ENCODE measurements at places on chromosomes 5 and 9.
A peak's percentile ranks its signal among the peaks of the same experiment; 100 is the strongest.

- no peak for DNase-seq
Measured at GRCh38 chr5:96113170-96113939, 151.7 kb upstream of the ELL2 start.

DNA sequence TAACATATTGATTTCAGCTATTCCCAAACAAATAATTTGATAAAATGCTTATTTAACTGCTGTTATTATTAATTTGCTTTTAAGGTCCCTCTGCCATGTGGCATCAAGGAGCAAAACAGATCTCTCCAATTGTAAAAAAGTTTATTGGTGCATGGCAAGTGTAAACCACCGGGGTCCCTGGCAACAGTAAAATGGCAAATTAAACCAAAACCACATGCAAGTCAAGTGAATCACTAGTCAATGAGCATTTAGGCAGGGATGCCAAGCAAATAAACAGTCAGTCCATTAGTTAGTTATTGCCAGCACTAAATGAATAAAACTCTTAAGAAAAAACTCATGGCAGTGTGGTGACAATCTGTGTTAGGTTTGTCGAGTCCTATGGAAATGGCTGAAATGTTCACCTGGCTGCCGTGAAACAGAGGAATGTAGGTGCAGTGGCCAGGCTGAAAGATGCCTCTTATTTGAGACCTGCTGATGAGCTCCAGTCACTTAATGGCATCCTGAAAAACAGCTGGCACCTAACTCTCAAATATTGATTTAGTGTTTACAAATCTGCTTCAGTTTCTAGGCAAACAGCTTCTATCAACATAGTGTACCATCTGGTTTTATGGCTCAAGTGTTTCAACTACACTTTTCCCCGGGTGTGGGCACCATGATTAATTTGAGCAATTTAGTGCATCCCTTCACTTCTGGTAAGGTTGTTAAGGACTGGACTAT is 296.5 kb upstream of the ITGA1 start:
- no peak for DNase-seq

GRCh38 chr9:22204240-22204639 is 195.1 kb upstream of the CDKN2B start:
- no peak for DNase-seq

- no peak for DNase-seq
Measured at GRCh38 chr5:31221001-31221400, 27.5 kb downstream of the CDH6 start.

DNA sequence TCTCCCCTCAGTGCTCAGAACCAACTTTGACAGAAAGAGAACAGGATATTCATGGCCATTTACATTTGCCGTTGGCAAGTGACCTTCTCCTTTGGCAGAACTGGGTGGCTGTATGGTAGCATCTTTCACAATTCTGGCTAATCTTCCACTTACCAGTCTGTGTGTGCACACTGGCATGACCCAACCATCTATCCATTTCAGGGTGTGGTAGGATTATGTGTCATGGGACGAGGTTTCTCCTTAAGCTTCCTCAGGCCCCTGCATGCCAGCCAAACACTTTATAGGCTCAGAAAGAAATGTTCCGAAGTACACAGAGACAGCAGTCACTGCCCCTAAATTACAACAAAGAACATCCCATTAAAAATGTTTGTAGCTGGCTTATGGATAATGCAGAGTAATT is 497.1 kb downstream of the NFIB start:
- no peak for DNase-seq

GRCh38 chr5:145803112-145804004 is 31.8 kb downstream of the PRELID2 start:
- no peak for DNase-seq

- DNase-seq = no peak
Measured at GRCh38 chr5:53594419-53594818, 34.0 kb downstream of the NDUFS4 start.

DNA sequence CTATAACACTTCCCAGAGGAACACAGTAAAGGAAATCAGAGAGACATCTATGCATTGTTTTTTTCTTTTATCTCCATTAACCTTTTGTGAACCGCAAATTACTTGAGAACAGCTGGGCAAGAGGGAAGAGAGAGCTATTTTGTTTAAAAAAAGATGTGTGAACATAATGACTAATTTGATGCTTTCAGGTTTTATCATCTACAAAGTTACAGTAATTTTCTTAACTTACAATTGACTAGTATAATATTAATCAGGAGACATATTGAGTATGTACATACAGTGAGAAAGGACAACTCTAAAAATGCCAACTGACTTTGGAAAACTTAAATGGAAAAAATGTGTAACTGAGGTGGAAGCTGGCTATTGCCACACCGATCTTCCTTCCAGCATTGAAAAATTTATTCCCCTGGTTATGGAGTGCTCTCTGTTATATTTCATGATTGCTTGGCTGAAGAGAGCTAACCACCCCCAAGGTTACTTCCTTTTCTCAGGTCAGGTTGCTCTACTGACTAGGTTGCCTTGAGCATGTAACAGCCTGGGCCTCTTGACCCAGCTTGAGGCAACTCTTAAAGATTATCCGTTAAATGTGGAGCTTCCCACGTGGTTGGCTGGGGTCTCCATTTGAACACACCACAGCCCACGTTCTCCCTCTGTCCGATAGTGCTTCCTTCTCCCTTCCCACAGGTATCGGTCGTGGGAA is 62.6 kb upstream of the C6 start:
- no peak for DNase-seq

DNA sequence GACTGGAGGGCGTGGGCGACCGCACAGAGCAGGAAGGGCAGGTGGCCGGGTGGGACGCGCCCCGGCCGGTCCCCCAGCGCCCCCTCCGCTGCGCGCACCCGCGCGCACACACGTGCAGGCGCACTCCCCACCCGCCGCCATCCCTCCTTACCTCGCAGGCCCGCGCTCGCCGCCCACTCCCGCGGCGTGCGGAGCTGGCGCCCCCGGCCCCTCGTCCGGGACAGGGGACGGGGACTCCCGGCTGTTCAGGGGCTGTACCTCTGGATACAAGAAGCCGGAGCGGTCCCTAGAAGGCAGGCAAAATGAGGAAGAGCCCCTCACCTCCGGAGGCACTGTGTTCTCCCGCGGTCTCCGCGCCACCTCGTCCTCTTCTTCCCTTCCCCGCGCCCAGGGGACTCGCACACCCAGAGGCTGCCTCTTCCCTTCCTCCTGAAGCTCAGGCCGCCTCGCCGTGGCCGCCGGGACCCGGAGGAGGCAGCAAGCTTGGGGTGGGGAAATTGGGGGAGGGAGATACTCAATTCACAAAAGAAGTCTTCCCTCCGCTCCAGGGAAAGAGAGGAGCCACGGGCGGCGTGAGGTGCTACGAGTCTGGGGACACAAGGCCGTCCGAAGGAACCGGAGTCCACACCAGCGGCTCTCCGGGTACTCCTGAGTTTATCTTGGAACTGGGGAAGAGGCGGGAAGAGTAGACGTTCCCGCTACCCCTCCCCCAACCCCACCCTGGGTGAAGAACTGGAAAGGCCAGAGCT is 1.4 kb upstream of the GABRB2 start:
- DNase-seq = no peak

DNA sequence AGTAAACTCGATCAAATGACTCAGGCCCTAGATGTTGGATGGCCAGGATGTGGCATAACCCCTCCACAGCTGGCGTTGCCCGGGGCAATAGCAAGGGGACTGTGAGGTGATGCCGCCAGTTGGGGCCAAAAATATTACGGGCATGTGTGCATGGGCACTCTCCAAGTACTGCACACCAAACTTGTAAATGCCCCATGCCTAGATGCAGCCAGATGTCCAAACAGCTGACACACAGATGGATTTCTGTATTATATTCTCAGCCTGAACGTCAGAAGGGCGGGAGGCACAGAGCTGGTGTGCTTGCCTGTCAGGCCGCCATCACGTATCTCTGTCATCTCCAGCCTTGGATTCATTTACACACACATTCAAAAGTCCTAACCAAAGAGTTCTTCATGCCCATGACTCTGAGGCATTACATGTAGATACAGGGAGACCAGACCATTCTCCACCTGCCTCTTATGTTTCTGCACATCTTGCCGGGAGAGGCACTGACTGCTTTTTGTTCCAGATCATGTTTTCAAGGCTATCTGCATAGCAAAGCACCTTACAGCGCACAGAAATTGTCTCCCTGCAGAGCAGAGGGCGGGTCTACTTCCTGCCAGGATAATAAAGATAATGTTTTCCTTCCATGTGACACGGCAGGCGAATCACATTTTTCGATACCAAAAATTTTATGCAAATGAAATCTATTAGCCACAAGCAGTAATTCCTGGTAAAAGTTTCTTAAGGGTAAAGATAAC is 200.9 kb upstream of the ADAMTS16 start:
- DNase-seq = no peak

DNA sequence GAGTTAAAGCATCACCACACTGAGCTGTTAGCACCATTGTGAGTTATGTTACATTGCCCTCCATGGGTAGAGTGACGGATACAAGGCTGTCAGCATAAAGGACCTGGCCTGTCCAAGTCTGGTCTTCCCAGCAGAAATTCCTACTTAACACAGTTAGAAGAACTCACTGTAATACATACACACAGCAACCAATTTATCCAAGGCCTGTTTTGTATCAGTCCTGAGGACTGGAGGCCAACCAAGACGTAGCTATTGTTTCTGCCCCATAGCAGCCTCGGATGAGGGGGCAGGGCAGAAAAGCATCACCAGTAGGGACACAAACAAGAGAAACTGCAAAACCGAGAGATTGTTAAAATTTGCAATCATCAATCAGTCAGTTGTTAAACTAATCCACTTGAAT is 66.0 kb upstream of the CKMT2 start:
- no peak for DNase-seq

GRCh38 chr5:98927989-98928872 is 576 bp downstream of the CHD1 start:
- peak; percentile 23 for DNase-seq

DNA sequence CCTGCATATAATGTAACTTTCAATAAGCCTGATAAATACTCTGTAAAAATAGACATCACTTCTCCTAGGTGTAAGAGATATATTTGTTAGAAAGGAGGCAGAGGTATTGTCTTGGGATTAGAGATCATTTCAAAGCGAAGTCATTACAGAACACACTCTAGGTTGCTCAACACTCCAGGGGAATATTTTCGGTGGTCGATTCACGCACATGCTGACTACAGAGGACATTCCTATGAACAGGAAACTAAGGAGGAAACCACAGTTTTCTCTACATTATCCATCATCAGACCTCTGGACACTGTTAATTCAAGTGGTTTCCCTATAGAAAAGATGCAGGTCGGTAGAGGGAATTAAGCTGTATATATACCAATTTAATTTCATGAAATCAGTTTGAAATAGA is 370.0 kb downstream of the NDUFS4 start:
- DNase-seq = no peak

GRCh38 chr9:100084128-100084453 is 14.7 kb downstream of the ERP44 start:
- DNase-seq = no peak

GRCh38 chr5:110977915-110978314 is 93.6 kb upstream of the TSLP start:
- no peak for DNase-seq

GRCh38 chr9:9919174-9919775 is 693.5 kb downstream of the PTPRD start:
- DNase-seq = no peak

DNA sequence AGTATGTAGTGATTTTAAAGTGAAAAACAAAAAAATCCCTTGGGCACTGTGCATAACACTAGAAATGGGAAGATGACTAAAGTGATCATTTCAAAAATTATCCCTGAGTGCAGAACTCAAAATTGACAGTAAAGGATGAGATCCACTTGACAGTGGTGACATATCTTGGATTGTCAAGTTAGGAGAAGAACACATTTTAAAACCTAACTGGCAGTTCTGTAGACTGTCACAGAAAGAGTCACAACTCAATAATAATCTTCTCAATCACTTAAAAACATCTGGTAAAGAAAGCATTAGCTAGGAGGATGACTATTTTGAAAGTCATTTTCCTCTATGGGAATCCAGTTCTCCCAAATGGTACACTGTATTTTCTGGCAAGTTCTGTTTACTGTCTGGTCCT is 127.1 kb downstream of the PIP5K1B start:
- no peak for DNase-seq

GRCh38 chr9:18346745-18347144 is 127.2 kb upstream of the ADAMTSL1 start:
- DNase-seq = no peak

DNA sequence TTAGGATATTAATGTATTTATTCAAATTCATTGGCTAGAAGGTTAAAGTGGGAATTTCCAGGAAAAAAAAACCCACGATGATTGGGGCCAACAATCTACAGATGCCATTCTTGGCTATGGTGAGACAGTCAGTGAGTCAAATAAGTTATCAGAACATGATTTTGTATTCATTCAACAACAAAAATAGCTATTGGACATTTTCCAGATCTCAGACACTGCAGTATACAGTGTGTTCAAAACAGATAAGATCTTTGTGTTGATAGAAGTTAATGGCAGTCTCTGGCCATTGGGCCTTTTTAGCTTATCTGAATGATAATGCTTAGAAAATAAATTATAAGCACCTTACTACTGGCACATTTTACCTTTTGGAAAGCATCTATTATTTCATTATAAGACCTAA is 547.7 kb downstream of the MAT2B start:
- no peak for DNase-seq

DNA sequence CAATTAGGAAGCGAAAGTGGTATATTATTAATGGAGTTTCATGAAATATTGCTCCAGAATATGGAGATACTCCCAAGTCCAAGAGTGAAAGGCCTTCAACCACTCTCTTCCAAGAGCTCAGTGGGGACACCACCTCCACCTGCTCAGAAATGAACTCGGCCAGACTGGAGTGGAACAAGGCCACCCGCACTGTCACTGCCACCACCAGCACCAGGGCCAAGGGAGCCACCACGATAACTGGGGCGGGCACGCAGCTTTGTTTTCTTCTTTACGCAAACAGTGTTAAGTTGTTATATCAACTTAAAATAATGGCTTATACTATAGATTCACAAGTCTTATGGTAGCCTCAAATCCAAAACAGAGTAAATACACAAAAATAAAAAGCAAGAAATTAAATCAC is 204.1 kb downstream of the TRPM3 start:
- DNase-seq = no peak

- peak; percentile 7 for DNase-seq
Measured at GRCh38 chr5:68315679-68316271, 100.2 kb downstream of the PIK3R1 start.

DNA sequence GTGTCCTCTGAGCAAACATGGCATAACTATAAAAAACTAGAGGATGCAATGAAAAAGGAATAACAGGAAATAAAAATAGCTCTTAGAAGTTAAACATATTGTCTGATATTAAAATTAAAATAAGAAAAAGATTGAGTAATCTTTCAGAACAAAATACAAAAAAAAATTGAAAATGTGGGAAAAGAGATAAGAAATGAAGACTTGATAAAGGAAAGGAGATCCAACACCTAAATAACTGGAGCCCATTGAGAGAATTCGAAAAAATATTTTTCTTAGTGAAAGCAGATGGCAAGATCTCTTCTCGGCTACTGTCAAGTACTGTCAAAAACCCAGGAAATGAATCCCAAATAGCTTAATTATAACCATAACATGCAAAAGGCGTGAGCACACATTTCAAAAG is 24.9 kb downstream of the LIFR start:
- no peak for DNase-seq

DNA sequence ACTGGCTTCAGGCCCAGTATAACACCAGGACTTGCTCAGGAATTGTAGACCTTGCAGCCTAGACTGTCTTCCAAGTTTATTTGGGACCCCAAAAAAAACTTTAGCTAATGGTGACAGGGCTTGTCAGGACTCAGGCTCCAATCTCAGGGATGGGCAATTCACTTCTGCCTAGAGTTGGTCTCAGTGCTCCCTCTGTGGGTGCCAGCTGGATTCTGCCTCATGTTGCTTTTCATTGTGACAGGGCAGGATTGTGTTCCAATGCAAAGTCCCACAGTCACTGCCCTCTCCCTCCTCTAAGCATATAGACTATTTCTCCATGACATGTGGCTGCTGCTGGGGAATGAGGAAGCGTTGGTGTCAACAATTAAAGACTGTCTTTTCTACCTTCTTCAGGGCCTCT is 174.7 kb downstream of the CYLC2 start:
- no peak for DNase-seq
